8988T (cell line): ENCODE measurements at places on chromosomes 4 and X.

DNA sequence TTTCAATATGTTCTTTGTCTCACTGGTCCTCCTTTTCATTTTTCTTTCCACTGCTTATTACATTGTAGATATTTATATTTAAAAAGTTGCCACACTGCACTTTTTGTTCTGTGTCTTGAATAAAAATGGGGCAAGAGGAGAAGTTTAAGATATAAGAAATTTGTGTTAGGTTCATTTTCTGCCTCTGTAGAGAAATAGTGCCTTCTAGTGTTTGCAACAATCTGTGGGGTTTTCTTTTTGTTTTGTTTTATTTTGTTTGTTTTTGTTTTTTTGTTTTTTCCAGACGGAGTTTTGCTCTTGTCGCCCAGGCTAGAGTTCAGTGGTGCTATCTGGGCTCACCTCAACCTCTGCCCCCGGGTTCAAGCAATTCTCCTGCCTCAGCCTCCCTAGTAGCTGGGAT, 20.1 kb upstream of the SMIM14 start:
- DNase-seq: no peak

GRCh38 chr4:141074098-141074878, 59.0 kb downstream of the RNF150 start:
- DNase-seq: no peak

DNA sequence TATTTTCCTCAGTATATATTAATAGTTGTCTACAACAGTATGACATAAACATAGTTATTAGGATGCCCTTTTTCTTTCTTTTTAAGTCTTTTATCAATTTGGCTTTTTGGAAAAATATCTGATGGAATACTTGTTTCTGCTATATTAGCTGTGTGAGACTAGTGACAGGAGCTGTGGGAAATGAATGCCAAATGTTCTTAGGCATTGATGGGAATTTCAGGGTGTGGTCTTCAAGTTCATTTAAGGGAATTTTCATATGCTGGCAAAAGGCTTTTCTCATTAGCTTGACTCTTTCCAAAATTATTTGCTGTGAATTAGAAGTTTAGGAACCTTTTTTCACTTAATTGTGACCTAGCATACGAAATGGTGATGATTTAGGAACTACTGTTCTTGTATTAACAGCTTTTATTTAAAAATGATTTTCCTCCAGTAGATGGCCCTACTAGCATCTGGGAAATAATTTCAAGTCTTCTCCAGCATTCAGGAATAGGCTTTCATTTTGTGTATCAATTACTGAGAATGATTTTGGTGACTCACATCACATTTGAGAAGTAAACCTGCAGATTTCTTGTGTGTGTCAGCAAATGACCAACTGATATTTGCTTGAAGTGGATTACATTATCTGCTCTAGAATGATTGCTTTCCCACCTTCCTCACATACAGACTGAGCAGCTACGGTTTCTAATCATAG, 70.9 kb downstream of the HTT start:
- DNase-seq: no peak

DNA sequence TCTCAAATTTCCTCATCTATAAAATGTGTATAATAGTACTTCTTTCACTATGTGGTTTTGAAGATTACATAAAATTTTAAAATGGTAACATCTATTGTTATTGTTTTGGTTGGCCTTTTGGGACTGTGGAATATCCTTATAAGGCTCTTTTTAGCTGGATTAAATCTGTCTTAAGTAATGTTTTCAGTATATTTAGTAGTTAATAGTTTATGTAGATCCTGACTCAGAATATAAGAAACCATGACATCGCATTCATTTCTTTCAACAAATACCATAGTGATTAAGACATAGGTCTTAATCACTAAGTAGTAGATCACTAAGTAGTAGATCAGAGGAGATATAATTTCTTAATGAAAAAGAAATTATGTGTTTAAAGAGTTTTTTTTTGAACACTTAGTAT, 48.5 kb downstream of the MRPL1 start:
- DNase-seq: no peak

- no peak for DNase-seq
Measured at GRCh38 chr4:124386163-124386562, 326.4 kb downstream of the ANKRD50 start.

GRCh38 chr4:148716431-148717052, 274.3 kb upstream of the NR3C2 start:
- no peak for DNase-seq

DNA sequence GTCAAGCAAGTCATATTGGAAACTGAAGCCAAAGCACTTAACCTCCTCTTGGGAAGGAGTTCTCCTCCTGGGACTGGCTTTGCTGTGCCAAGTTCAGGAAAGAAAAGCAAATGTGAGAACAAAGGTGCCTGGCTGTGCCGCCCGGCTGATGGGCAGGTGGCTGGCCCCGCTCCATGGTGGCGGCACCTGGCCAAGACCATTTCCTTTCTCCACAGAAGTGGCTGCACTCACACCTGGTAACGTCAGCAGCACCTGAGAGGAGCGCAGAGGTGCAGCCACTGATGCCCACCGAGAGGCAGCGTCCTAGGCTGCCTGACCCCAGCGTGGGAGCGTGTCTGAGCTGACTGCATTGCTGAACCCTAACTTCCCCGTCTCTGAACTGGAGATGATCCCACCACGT, 54.3 kb downstream of the DCTD start:
- no peak for DNase-seq

- DNase-seq: no peak
Measured at GRCh38 chrX:110417128-110417527, 58.5 kb downstream of the RTL9 start.

DNA sequence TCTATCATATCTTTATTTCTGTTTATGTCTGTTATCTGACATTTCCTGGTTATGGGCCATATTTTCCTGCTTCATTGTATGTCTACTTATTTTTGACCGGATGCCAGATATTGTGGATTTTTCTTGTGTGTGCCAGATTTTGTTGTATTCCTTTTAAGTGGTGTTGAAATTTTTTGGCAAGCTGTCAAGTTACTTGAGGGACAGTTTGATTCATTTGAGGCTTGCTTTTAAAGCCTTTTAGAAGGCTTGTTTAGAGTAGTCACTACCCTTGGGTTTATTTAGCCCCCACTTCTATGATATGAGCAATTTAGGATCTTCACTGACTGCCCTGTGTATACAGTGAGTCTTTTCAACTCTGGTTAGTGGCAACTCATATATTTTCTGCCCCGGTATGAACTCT, 29.2 kb upstream of the NPY2R start:
- no peak for DNase-seq

GRCh38 chrX:142096253-142096652, 108.8 kb downstream of the MAGEC2 start:
- no peak for DNase-seq

GRCh38 chr4:56657818-56658217, 23.3 kb downstream of the HOPX start:
- DNase-seq: no peak

- no peak for DNase-seq
Measured at GRCh38 chrX:48700951-48701653, 4.6 kb downstream of the SUV39H1 start.

GRCh38 chrX:8297766-8298165, 126.7 kb upstream of the VCX2 start:
- DNase-seq: no peak

- no peak for DNase-seq
Measured at GRCh38 chrX:97326456-97326855, 442.7 kb downstream of the RPA4 start.

DNA sequence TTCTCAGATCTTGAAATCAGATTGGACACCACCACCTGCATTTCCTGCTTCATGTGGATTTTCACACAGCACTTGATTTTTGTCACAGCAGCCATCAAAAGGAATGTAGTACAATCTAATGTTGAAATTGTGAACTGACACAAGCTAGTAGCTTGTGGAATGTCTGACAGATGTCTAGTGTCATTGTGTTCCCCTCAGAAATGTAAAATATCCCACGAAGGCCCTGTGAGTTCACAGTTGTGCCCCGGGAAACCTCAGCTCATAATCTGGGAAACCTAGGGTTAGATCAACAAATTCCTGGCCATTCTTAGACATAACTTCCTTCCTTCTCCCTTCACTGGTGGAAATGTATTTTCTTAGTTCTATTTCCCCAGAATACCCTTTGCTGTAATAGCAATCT, 205.7 kb downstream of the AR start:
- DNase-seq: no peak

GRCh38 chr4:156923525-156923924, 48.1 kb downstream of the PDGFC start:
- no peak for DNase-seq

- no peak for DNase-seq
Measured at GRCh38 chr4:23130845-23131244, 438.1 kb downstream of the GBA3 start.

GRCh38 chrX:112669824-112670223, 9.9 kb downstream of the LHFPL1 start:
- DNase-seq: no peak

GRCh38 chr4:169668069-169668721, 47.8 kb downstream of the CLCN3 start:
- no peak for DNase-seq
